NCI-H1417 (cell line): ENCODE measurements at places on chromosomes 1 and 21.
A peak's percentile ranks its signal among the peaks of the same experiment; 100 is the strongest.

GRCh38 chr21:36676039-36676950 is 22.6 kb upstream of the SIM2 start:
- DNase-seq = no peak

DNA sequence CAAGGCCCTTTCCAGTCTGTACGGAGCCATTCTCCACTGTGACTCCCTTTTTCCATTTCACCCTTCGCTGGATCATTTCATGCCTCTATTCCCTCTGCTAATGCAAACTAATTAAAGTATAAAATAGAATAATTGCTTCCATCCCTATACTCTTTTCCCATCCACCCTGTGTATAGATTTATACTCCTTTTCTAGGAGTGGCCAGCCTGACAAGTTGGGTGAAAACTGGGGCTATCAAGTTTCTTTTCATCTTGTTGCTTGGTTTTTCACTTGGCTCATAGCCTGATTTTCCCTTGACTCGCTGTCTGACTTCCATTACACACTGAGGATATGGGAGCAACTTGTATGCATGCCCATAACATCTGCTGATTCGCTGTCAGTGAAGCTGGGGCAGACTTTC is 107.0 kb downstream of the PLXNA2 start:
- peak; percentile 22 for DNase-seq

GRCh38 chr1:170204121-170204520 is 58.4 kb downstream of the NTMT2 start:
- no peak for DNase-seq

DNA sequence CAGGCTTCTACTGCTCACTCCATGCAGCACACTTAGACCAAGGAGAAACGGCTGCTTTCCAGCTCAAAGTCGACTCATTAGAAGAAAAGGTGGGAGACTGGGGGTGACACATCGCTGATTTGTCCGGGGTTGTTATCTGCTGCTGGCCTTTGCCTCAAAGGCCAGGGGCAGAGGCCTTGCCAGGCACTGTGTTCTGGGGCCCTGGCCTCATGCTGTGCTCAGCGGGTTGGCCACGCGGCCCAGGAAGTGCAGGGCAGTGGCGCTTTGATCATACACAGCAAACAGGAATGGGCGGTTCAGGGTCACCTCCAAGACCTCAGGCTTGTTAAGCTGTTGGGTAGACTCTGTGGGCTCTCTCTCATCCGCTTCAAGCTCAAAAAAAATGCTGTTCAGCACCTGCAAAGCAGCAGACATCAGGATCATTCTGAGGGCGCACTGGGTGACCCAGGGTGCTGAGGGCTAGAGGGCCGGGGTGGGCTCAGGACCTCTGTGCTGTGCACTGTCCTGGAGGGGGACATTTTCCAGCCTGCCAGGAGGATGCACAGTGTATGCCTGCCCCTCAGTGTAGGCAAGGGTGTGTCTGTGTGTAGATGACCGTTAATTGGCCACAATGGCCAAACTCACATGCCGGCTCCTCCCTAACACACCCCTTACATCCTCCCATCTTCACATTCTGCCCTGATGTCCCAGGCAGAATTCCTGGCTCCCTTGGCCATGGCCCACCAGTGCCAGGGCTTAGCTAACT is 10.8 kb downstream of the AGT start:
- no peak for DNase-seq

GRCh38 chr1:160745551-160745950 is 6.5 kb downstream of the SLAMF7 start:
- no peak for DNase-seq

- peak; percentile 13 for DNase-seq
Measured at GRCh38 chr1:3454811-3455618, 550 bp downstream of the ARHGEF16 start.

GRCh38 chr1:154808909-154809262 is 61.2 kb downstream of the KCNN3 start:
- no peak for DNase-seq

- no peak for DNase-seq
Measured at GRCh38 chr1:43445606-43446387, 7.9 kb downstream of the HYI start.
